ENCODE measurements at places on chromosomes 3 and 15. TPM values are rescaled to one million over a fixed set of nuclear protein-coding genes. Genes with fewer than 3 reads are reported as not detected.

GRCh38 chr15:92883876-92884435, 16.2 kb upstream of the CHD2 start:
- DNase-seq: no peak

- no peak for DNase-seq
Measured at GRCh38 chr3:18087988-18088387, 337.2 kb downstream of the SATB1 start.

GHSR gene
- not detected for total RNA-seq

GRCh38 chr15:84112025-84112424, 123.5 kb upstream of the GOLGA6L4 start:
- DNase-seq: no peak

DNA sequence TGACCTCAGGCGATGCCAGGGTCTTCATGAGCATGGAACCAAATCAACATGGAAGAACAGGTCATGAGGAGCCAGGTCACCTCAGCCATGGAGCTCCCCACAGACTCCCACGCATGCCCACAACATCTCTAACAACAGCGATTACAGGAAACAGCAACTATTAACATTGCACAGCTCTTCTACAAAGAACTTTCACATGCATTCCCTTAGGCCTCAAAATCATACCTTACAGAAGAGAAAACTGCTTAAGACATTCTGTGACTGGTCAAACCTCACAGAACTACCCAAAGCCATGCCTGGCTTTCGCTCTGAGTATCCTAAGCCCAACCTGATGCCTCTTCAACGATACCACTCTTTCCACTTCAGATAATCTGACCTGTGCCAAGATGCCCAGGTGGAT, 117.8 kb downstream of the OXNAD1 start:
- DNase-seq: no peak

GRCh38 chr3:43053291-43053690, 52.6 kb downstream of the POMGNT2 start:
- no peak for DNase-seq

DNA sequence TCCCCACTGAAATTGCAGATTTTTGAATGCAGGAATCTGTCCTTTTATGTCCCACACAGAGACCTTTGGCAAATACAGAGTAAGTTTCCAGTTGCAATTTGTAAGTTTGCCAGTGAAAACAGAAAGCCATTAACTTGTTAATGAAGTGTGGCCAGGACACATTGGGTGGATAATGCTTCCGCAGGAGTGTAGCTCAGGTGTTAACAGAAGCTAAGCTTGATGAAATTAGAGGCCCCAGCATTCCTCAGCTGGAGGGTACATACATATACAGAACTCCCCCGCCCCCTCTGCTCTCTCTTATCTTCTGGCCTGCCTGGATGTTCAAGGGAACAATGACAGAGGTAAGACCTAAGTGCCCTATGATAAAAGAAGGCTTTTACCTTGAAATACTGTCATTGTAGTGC, 8.1 kb upstream of the LRRC2 start:
- no peak for DNase-seq

DNA sequence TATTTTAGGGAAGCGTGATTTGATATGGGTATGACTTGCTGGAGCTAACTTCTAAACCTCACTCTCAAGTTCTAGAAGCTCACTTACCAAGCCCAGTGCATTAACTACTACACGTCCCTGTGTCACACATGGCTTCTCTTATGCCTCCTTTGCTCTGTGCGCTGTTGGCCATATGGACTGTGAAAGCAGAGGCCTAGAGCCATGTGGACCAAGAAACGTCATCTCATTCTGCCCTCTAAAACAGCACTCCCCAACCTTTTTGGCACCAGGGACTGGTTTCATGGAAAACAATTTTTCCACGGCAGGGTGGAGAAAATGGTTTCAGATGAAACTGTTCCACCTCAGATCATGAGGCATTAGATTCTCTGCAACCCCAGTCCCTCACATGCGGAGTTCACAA, 11.7 kb downstream of the MTMR14 start:
- DNase-seq: no peak

LRRC2 gene
- 1.0 TPM for total RNA-seq

DNA sequence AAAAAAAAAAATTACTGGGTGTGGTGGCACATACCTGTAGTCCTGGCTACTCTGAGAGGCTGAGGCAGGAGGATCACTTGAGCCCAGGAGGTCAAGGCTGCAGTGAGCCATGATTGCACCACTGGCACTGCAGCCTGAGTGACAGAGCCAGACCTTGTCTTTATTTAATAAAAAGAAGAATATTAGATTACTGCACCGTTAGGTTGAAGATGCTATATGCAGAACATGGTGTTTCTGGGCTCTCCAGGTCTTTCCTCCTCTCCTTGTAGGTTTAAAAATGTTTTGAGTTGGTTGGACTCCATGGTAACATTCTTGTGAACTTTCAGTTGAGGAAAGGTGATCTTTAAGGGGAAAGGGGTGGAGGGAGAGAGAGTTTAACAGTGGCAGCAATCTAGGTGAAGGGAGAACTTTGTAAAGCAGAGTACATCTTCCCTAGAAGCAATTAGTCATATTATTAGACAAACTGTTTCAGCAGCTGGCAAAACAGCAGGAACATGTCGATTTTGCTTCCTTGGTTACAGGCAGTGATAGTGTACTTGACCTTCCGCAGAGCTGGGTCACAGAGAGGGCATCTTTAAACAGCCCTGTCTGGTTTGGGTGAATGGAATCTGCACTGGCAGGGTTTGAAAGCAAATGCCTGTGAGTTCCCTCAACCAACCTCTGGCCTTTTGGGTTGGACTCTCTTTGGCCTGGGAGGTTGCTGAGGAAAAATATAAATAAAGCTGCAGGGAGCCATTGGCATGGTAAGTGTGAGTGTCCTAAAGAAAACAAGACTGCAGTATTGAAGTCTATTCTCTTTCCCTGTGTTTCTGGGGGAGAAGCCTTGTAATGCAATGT, 42.8 kb downstream of the NR2C2 start:
- no peak for DNase-seq
